Stimulated activated CD8-positive, alpha-beta memory T cell treated with anti-CD3 and anti-CD28 coated beads, Interleukin-4, amount 100 ng/mL, for 1 hour (primary cell): ENCODE measurements at places on chromosomes 13 and 19.

- DNase-seq = no peak
Measured at GRCh38 chr13:102724923-102725322, 30.1 kb upstream of the METTL21C start.

DNA sequence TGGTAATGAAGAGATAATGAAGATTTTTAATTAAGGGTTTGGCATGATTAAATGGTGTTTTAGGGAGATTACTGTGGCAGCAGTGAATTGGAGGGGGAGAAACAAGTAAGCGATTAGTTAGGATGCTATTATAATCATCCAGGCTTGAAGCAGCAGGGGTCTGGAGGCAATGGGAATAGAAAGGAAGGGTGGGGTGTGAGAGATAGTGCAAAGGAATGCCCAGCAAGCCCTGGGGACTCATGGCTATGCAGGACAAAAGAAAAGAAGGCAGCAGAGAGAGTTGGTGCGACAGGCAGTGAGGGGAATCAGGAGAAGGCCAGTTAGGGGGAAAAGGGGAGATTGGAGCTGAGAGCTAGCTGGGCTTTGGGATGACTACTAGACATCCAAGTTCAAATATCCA lies 34.5 kb downstream of the SOX21 start:
- DNase-seq = no peak

GRCh38 chr19:11382898-11383705 lies 1.0 kb downstream of the EPOR start:
- DNase-seq = no peak

GRCh38 chr19:48872182-48872883 lies at the start of gene PPP1R15A:
PPP1R15A (plus strand) TSS chr19:48872421; CDS start chr19:48873234, 813 bp downstream.
- DNase-seq = peak; percentile 98

DNA sequence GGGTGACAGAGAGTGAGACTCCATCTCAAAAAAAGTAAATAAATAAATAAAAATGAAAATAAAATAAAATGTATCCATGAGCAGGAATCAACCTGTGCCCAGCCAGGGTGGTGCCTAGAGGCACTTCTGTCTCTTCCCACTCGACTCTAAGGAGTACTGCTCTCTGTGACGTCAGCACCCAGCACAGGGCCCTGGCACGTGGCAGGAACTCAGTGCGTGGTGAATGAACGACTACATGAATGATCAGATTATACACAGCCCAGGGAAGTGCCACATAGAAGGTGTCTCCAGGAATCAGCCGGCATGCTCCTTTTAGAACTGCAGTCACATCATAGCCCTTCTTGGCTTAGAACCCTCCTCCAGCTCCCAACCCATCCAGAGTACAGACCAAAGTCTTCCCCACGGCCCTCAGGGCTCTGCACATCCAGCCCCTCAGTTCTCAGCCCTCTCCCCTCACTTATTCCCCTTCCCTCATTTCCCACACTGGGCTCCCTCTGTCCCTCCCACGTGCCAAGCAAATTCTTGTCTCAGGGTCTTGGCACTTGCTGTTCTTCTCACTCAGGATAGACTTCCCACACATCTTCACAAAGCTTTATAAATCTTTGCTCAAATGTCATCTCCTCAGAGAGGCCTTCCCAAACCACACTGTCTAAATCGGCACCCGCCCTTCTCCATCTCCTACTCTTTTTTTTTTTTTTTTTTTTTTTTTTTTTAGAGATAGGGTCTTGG lies 4.2 kb downstream of the CLIP3 start:
- DNase-seq = no peak

- no peak for DNase-seq
Measured at GRCh38 chr19:12788682-12789097, 2.6 kb upstream of the JUNB start.

DNA sequence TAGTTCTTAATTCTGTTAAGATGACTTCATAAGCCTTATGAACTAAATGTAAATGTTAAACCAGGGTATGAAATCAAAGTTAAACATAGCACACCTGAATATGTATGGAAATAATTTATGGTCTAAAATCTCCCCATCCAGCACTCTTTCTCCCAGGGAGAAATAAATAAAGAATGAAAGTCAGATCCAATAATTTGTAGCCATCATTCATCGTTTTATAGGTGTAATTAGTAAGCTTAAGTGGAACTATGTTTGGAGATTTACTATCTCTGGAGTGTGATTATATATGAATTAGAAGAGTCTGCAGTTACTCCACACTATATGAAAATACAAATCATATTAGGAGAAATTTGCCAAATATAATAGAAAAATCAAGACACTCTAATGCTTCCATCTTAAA lies 405.1 kb downstream of the DACH1 start:
- DNase-seq = no peak

DNA sequence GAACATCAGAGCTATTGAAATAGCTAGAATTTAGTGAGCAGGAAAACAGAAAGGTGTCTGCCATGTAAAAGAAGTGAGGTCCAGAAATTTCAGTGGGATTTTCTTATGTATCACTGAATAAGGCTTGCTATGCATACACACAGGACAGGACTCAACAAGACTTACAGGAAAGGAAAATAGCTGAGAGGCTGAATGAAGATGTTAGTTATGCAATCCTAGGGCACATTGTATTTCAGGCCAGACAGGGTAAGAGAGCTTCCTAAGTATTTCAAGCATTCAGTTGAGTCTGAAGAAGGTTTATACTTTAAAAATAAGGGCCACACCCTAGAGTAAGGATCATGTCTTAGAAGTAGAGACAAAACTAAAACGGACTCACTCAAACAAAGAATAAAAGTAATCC lies 419.9 kb upstream of the PRR20A start:
- DNase-seq = no peak
